ENCODE measurements at places on chromosomes 6 and 20.

GRCh38 chr6:18242062-18242851, 22.1 kb downstream of the DEK start:
- peak; percentile 5 for DNase-seq

- DNase-seq = no peak
These were observed 395.7 kb downstream of the ZFAND3 start for GRCh38 chr6:38215225-38215624.

DNA sequence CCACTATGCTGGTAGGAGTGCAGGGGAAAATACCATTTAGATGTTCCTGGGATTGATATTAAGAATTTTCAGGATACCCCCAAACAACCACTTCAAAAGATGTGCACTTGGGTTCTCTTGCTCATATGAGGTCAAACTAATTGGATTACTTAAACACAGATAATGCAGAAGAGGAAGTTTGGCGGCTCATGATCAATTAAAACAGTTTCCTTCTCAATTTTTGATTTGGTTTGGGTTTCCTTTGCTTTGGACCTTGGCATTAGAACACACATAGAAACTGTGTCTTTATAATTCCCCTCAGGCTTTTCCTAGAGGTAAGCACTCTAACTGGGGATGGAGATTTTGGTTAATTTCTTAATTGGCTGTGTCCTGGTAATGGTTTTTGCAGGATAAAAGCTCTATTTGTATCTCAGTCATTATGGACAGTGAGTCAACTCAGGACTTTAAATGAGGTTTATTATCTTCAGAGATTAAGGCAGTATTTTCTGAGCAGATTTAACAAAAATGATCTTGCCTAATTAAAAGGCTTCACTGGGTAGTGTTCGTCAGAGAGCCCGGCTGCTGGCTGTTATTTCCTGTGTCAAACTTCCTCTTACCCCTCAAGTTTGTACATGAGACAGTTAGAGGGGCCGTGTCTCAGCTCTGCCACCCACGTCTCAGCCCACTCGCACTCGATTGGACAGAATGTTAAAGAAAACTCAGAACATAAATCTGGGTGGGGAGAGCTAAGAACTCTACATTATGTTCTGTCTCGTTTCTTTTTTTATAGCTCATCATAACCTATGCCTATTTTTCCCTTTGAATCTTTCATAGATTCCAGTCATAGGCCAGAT, 50.3 kb upstream of the PREP start:
- DNase-seq = no peak

DNA sequence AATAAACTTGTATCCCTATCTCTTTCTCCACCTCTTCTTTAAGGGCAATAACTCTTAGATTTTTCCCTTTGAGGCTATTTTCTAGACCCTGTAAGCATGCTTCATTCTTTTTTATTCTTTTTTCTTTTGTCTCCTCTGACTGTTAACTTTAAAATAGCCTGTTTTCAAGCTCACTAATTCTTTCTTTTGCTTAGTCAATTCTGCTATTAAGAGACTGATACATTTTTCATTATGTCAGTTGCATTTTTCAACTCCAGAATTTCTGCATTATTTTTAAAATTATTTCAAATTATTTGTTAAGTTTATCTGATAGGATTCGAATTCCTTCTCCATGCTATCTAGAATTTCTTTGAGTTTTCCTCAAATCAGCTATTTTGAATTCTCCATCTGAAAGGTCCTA, 84.0 kb downstream of the CFAP61 start:
- DNase-seq = no peak

DNA sequence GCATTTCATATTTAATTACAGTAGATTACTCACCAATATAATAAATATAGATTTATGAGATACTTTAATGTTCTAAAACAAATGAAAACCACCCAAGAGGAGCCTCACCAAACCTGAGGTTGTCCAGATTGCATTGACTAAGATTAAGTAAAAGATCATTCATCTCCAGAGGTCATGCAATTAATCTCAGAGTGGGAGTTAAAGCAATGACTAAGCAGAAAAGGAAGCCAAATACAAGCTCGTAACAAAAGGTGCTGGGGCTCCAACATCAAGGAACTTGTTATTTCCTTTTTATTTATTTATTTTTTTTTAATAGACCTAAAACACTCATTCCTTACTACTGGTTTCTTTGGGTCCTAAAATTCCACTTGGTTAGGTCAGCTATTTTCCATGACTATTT, 57.7 kb downstream of the RSPO3 start:
- no peak for DNase-seq

GRCh38 chr6:170114187-170114945, 176.5 kb downstream of the DLL1 start:
- no peak for DNase-seq

GRCh38 chr6:139894271-139894670, 519.8 kb upstream of the CITED2 start:
- no peak for DNase-seq

DNA sequence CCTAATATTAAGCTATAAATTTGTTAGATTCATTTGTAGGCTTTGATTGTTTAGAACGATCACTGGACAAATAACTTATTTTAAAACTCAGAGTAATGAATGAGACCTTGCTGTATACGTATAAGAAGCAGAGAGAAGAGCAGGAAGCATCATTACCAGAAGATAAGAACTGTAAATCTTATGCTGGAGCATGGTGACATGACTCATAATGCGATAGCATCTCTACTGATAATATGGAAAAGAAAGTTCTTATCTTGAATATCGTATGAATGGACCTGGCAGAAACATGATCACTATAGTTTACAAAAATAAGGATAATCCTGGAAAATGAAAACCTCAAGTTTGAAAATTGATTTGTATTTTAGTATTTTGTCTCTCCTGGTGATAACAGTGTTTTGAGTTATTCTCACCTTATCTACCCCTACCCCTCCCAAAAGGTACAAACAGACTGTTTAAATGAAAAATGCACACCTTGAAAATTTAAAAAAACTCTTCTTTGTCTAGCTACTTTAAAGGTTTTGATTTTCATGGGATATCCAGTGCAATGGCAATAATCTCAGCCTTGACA, 2.0 kb upstream of the ZSCAN26 start:
- DNase-seq = peak; percentile 8

GRCh38 chr20:17036541-17036940, 190.3 kb upstream of the PCSK2 start:
- no peak for DNase-seq

DNA sequence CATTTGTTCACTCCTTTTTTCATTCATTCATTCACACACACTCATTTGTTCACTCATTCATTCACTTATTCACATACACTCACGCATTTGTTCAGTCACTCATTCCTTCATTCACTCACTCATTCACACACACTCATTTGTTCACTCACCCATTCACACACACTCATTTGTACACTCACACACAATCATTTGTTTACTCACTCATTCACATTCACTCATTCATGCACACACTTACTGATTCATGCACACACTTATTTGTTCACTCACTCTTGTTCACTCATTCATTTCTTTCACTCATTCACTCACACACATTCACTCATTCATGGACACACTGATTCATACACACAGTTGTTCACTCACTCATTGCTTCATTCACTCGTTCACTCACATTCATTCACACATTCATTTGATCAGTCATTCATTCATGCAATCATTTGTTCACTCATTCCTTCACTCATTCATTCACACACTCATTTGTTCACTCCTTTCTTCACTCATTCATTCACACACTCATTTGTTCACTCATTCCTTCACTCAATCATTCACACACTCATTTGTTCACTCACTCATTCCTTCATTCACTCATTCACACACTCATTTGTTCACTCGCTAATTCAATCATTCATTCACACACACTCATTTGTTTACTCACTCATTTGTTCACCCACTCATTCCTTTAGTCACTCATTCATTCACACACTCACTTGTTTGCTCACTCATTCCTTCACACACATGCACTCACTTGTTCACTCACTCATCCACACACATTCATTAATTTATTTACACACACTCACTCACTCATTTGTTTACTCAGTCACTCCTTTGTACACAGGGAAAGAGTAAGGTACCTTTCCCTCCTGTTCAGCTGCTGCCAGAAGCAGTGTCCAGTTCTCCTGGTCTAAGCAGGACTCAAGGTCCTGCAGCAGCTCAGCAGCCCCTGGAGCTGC, 50.7 kb upstream of the BHLHE23 start:
- no peak for DNase-seq

- DNase-seq = no peak
These were observed 2.4 kb downstream of the HEBP2 start for GRCh38 chr6:138406443-138406842.

GRCh38 chr6:73139681-73140383, 85.5 kb downstream of the KHDC1L start:
- DNase-seq = no peak

- no peak for DNase-seq
These were observed 48.4 kb upstream of the PHACTR2 start for GRCh38 chr6:143629104-143630080.

GRCh38 chr6:30041821-30042220, 19.2 kb upstream of the POLR1H start:
- no peak for DNase-seq

DNA sequence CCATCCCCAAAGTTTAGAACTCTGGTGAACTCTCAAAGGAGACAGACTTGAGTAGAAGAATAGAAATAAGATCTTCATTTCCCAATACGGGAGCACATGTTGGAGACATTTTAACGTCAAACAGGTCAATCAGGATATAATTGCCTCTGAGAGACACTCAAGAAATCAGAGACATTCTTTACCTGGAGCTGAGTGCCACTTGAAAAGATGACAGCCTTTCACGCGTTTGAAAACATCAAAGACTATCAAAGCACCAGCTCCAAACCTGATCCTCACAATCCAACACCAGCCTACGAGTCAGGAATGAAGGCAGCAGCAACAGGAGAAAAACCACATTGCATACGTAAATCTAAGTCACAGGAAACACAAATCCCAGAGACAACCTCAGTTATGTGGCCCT, 571.5 kb upstream of the CDH4 start:
- DNase-seq = no peak

- DNase-seq = no peak
These were observed 102.2 kb upstream of the AKAP12 start for GRCh38 chr6:151137542-151137941.

GRCh38 chr6:74585753-74586152, 620.1 kb downstream of the COL12A1 start:
- DNase-seq = no peak

DNA sequence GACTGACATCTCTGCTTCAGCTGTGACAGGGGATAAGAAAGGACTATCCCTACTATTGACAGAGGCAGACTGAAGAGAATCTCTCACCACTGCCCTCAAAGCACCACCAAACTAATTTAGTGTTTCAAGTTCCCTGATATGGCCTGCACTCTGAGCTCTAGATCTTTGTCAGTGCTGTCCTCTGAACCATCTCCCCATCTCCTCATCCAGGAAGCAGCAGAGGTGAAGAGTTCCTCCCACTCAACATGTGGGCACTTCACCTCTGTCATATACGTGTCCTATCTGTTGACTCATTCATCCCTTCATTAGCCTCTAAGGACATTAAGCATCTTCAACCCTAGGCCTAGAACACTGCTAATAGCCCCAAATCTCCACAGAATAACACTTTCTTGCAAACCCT, 14.1 kb downstream of the FAM210B start:
- DNase-seq = peak; percentile 24
